ENCODE measurements at places on chromosomes 5 and 9. TPM values are rescaled to one million over a fixed set of nuclear protein-coding genes. Genes with fewer than 3 reads are reported as not detected.

- H3K27ac ChIP-seq, result no peak overlapping the region
- peak; percentile 41 for DNase-seq
- peak overlapping the region; percentile 14 for H3K4me3 ChIP-seq
- H3K4me1 ChIP-seq, result peaks cover 14% of the 10 kb centered on the region
These were observed 20.1 kb downstream of the CXXC5 start for GRCh38 chr5:139668064-139668880.

DNA sequence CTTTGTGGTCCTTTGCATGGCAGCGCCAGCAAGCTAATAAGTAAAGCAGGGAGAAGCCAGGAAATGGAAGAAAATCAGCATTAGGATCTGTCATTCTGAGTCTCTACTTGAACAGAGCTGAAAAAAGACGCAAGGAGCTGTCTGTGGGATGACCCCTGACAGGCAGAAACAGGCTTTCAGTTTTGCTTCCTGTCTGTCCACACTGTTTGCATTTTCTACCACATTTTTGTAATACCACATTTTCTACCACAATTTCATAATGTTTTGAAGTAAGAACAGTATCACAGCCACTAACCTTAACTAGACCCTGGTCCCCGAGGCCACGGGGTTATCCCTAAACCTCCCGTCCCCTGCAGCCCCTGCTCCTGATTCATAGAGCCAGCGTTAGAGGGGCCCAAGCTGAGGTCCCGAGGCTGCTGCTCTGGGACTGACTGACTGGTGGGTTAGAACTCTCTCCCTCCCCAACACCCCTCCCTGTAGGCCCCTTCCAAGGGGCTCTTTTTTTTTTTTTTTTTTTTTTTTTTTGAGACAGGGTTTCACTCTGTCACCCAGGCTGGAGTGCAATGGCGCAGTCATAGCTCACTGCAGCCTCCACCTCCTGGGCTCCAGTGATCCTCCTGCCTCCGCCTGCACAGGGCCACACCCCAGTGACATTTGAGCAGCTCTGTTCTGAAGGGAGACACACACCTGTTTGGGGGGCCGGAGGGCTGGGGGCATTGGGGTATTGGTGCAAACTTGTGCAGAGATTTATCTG, 4.0 kb upstream of the CLIC3 start:
- peaks cover 30% of the 10 kb centered on the region for H3K4me1 ChIP-seq
- no peaks in the 10 kb centered on the region for H3K36me3 ChIP-seq
- no peak overlapping the region for H3K27ac ChIP-seq
- DNase-seq, result no peak

The FST gene
- total RNA-seq, result 0.63 TPM

- no peak overlapping the region for H3K4me3 ChIP-seq
- peaks cover 26% of the 10 kb centered on the region for H3K27me3 ChIP-seq
- no peak for DNase-seq
- H3K36me3 ChIP-seq, result no peaks in the 10 kb centered on the region
- no peaks in the 10 kb centered on the region for H3K4me1 ChIP-seq
These were observed 164.9 kb upstream of the SEMA6A start for GRCh38 chr5:116739571-116739970.

The MYMK gene
- not detected for total RNA-seq

- H3K36me3 ChIP-seq, result 0 out of 2 replicates have a peak, but pooled peaks cover 19% of the 10 kb centered on the region
- no peaks in the 10 kb centered on the region for H3K4me1 ChIP-seq
- H3K27ac ChIP-seq, result no peak overlapping the region
- no peak for DNase-seq
- H3K27me3 ChIP-seq, result no peaks in the 10 kb centered on the region
These were observed 75.8 kb downstream of the GOLPH3 start for GRCh38 chr5:32098291-32098690.

GRCh38 chr5:57719216-57719615, 236.6 kb upstream of the ACTBL2 start:
- DNase-seq, result no peak
- H3K27ac ChIP-seq, result no peak overlapping the region
- H3K4me1 ChIP-seq, result peaks cover 10% of the 10 kb centered on the region
- no peak overlapping the region for H3K4me3 ChIP-seq
- no peaks in the 10 kb centered on the region for H3K36me3 ChIP-seq
- H3K27me3 ChIP-seq, result no peaks in the 10 kb centered on the region

The ADAMTS6 gene
- total RNA-seq, result 2.1 TPM

DNA sequence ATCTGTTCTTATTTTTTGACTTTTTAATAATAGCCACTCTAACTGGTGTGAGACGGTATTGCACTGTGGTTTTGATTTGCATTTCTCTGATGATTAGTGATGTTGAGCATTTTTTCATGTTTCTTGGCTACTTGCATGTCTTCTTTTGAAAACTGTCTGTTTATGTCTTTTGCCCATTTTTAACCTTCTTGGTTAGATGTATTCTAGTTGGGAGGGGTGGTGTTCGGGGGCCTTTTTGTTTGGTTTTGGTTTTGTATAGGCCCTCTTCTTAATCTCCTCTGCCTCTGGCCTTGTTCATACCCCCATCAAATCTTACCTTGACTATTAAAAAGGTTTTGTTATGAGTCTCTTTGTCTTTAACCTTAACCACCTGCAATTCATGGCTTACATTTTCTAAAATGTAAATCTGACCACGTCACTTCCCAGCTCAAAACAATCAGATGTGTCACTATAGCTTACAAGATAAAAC, 107.8 kb upstream of the NR4A3 start:
- H3K36me3 ChIP-seq, result no peaks in the 10 kb centered on the region
- no peaks in the 10 kb centered on the region for H3K4me1 ChIP-seq
- no peak overlapping the region for H3K27ac ChIP-seq
- no peak for DNase-seq
- H3K4me3 ChIP-seq, result no peak overlapping the region

The FAM153A gene
- total RNA-seq, result not detected

DNA sequence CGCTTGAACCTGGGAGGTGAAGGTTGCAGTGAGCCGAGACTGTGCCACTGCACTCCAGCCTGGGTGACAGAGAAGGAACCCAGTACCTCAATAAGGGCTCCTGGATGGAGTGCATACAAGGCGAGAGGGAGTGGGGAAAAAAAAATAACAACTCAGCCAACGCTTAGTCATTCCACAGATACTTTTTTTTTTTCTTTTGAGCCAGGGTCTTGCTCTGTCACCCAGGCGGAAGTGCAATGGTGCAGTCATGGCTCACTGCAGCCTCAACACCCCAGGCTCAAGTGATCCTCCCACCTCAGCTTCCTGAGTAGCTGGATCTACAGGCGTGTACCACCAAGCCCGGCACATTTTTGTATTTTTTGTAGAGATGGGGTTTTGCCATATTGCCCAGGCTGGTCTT, 59.5 kb upstream of the GGTA1 start:
- no peak overlapping the region for H3K27ac ChIP-seq
- H3K36me3 ChIP-seq, result no peaks in the 10 kb centered on the region

DNA sequence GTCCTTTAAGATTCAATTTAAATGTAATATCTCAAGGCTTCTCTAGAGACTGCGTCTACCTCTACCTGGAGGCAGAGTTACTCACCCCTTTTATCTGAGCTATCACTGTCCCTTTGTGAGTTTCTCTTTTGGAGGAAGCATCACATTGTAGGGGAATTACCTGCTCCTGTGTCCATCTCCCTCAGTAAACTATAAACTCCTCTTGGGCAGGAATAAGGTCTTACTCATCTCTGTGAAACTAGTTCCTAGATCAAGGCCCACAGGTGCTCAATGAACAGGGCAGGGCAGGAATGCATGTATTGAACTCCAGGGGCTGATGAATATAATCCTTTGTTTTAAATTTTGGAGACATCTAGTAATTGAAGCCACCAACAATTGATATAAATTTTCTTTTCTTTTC, 139.8 kb upstream of the ERCC6L2 start:
- no peaks in the 10 kb centered on the region for H3K4me1 ChIP-seq
- H3K27ac ChIP-seq, result no peak overlapping the region
- H3K36me3 ChIP-seq, result no peaks in the 10 kb centered on the region
- peaks cover 17% of the 10 kb centered on the region for H3K27me3 ChIP-seq

- H3K27me3 ChIP-seq, result no peaks in the 10 kb centered on the region
- peaks cover 17% of the 10 kb centered on the region for H3K4me1 ChIP-seq
- H3K4me3 ChIP-seq, result no peak overlapping the region
These were observed 223.7 kb downstream of the PAPPA start for GRCh38 chr9:116377179-116377798.

GRCh38 chr5:16626696-16627264, 10.0 kb upstream of the RETREG1 start:
- H3K4me3 ChIP-seq, result no peak overlapping the region
- no peaks in the 10 kb centered on the region for H3K36me3 ChIP-seq
- H3K27ac ChIP-seq, result no peak overlapping the region
- H3K4me1 ChIP-seq, result no peaks in the 10 kb centered on the region

The KIF4B gene
- total RNA-seq, result 0.13 TPM

GRCh38 chr5:69334793-69335268, 2.2 kb upstream of the CCDC125 start:
- no peaks in the 10 kb centered on the region for H3K36me3 ChIP-seq
- H3K27ac ChIP-seq, result no peak overlapping the region
- H3K4me1 ChIP-seq, result peaks cover 32% of the 10 kb centered on the region
- H3K4me3 ChIP-seq, result no peak overlapping the region
- peak; percentile 53 for DNase-seq
- no peaks in the 10 kb centered on the region for H3K27me3 ChIP-seq

The GLDC gene
- 1.5 TPM for total RNA-seq

The ACOT12 gene
- total RNA-seq, result not detected

DNA sequence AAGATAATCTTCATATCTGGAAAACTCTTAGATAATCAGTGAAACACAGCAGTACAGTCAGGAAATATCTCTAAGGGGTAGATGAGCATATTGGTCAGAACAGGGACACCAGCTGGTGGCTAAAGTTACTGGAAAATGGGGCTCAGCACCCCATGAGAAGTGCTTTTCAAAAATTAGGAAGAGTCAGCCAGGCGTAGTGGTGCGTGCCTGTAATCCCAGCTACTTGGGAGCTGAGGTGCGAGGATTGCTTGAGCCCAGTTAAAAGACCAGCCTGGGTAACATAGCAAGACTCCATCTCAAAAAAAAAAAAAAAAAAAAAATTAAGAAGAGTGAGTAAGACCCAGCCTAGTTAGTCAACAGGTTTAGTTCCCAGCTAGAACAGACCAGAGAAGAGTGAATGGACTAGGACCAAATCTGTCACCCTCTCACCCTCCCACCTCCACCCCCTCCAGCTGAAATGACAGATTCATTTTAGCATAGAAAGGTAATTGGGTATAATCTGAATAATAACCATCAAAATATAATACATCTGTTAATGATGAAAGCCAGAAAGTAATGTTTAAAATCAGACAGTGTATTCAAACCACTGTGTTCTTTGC, 120.9 kb downstream of the CDC42SE2 start:
- H3K27ac ChIP-seq, result no peak overlapping the region
- 0 out of 2 replicates have a peak, but pooled peaks cover 4% of the 10 kb centered on the region for H3K36me3 ChIP-seq
- no peaks in the 10 kb centered on the region for H3K27me3 ChIP-seq
- H3K4me3 ChIP-seq, result no peak overlapping the region
- peaks cover 8% of the 10 kb centered on the region for H3K4me1 ChIP-seq
